Effector CD4-positive, alpha-beta T cell (primary cell): ENCODE measurements at places on chromosomes 2 and 18.

DNA sequence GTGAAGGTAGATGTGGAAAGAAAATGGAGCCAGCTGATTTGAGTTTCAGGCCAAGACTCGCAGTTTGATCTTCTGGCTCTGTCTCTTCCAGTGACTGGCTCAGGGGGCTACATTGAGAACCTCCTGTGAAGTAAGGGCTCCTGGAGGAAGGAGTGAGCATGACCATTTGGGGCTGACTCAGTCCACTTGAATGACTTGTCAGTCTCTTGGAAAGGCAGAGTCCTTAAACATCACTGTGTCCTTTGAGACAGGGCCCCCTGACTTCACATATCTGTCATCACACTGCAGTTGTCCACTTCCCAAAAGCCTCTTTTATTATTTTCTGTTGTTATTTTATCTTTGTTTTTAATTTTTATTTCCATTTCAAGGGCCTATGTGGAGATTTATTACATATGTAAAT is 204.6 kb upstream of the APCDD1 start:
- no peak for DNase-seq

- no peak for DNase-seq
These were observed 23.8 kb downstream of the SERTAD2 start for GRCh38 chr2:64629875-64630274.

DNA sequence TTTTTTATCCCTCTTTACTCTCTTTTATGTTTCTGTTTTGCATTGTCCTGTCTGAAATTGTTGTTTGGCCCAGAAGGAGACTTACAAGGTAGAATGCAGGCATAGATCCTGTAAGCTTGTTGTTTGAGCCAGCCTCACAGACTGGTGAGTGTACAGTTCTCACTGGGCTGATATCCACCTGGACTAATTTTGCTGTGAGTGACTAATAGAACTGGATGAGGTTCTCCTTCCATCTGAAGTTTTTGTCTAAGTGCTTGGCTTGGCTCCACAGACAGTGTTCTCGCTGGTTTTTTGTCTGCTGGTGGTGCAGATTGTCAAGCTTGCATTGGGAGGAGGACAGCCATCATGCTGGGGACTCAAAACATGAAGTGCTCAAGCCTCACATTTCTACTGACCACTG is 495.7 kb downstream of the TSN start:
- no peak for DNase-seq

- no peak for DNase-seq
These were observed 74.6 kb downstream of the DHRS9 start for GRCh38 chr2:169143998-169144397.

- no peak for DNase-seq
These were observed 58.7 kb upstream of the RMDN2 start for GRCh38 chr2:37866171-37866934.

GRCh38 chr18:46416706-46417638 is 240.0 kb downstream of the LOXHD1 start:
- DNase-seq = no peak

DNA sequence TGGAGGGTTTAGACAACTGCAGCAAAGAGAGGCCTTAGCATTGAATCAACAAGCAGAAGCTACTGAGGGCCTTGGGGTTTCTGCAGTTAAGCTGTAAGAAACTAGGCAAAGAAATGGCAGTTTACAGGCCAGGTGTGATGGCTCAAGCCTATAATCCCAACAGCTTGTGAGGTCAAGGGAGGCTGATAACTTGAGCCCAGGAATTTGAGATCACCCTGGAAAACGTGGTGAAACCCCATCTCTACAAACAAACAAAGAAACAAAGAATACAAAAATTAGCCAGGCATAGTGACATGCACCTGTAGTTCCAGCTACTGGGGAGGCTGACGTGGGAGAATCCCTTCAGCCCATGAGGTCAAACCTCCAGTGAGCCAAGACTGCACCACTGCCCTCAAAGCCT is 421.6 kb upstream of the CHST9 start:
- no peak for DNase-seq

GRCh38 chr2:102129951-102130646 is 12.4 kb upstream of the IL1R1 start:
- DNase-seq = no peak

GRCh38 chr2:118565786-118566540 is 281.5 kb downstream of the EN1 start:
- DNase-seq = no peak

GRCh38 chr2:195146761-195147541 is 510.1 kb upstream of the SLC39A10 start:
- no peak for DNase-seq

DNA sequence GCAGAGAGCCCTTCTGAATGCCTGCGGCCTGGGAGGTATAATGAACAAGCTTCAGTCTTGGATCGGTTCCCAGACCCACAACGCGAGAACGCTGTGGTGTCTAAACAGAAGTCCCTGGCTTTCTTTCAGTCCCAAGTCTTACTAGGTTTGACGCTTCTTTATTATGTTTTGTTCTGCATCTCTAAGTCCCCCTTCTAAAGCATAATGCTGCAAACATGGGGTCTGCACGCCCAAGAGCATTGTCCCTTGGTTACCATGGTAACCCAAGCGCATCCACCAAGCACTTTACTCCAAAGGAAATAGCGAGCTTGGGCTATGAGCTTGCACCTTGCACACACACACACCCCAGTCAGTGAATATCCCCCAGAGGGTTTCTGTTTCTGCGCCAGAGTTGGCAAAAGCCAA is 193.7 kb downstream of the INO80D start:
- no peak for DNase-seq

GRCh38 chr2:65062843-65063825 is 6.9 kb downstream of the CEP68 start:
- DNase-seq = no peak

- DNase-seq = no peak
These were observed 3.0 kb downstream of the SCG2 start for GRCh38 chr2:223598994-223599639.

- DNase-seq = no peak
These were observed 95.1 kb downstream of the FIGN start for GRCh38 chr2:163640542-163641193.

GRCh38 chr2:104885119-104885782 is 31.3 kb downstream of the POU3F3 start:
- DNase-seq = no peak

DNA sequence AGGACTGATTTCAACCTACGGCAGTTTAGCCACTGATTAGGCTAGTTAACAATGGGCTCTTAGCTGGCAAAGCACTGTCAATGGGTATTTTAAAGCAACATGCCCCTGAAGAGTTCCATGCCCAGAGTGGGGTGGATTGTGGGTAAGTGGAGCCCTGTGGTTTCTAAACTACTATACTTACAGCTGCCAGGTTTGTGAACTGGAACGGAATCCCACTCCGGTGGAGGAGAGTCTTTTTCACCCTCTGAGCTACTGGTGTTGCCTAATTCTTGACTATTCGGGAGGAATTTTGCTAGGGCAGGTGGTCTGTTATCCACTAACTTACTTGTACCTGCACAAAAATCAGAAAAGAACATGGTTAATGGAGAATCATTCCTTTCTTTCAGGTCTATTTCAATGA is 52.6 kb downstream of the ZAP70 start:
- DNase-seq = no peak

DNA sequence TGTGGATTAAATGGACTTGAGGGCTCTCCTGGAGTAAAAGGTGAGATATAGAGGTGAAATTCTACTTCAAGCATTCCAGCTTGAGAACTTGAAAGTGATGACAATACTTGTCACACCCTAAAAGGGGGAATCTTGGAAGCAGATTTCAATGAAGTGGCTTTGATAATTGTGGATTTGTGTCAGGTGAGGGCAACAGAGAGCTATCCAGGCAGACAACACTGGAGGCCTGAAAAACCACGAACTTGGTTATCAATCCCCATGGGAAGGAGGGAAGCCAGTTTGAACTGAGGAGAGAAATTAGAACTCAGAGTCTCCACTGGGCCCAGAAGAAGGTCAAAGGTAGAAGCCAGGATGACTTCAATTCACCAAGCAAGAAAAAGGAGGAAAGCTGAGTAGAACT is 263.9 kb downstream of the FIGN start:
- no peak for DNase-seq

DNA sequence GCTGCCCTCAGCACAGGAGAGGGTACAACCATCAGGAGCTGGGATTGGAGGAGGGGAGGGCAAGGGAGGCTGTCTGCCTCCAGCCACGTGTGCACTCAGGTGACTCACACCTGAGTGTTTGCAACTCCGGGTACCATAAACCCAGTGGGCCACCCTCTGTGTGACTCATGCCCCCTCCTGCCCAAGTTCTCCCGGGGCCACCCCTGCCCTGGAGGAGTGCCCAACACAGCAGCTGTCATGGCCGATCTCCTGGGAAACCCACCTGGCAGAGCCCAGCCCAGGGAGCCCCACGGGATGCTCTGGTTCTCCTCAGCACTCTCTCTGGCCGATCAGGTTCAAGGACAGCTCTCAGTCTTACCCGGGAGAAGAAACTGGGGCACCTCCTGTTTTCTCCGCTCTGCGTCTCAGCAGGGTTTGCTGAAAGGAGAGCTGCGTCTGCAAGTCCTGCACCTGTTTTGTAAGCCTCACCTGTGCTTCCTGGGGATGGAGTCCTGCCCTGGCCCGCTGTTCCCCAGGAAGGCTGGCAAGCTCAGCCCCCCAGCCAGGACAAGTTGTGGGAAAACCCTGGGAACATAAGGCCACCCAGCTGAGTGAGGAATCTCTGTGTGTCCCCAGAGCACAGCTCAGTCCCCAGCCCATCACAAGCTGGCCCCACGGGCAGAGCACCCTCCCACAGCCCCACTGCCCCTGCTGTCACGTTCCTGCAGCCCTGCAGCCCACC is 44.0 kb upstream of the UBE2F start:
- DNase-seq = no peak

- no peak for DNase-seq
These were observed 156.7 kb downstream of the TTN start for GRCh38 chr2:178650554-178650953.

GRCh38 chr2:149928011-149928410 is 340.4 kb upstream of the MMADHC start:
- no peak for DNase-seq

DNA sequence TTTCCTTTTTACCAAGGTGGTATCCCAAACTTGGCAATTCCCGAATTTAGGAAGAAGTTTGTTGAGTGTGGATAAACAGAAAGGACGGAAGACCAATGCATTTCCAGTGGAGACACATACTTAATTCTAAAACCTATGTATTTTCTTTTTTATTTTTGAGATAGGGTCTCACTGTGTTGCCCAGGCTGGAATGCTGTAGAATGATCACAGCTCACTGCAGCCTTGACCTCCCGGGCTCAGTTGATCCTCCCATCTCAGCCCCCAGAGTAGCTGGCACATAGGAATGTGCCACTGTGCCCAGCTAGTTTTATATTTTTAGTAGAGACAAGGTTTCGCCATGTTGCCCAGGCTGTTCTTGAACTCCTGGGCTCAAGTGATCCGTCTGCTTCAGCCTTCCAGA is 90.3 kb downstream of the COX7A2L start:
- DNase-seq = no peak

GRCh38 chr2:152588998-152589397 is 128.3 kb downstream of the PRPF40A start:
- DNase-seq = no peak

DNA sequence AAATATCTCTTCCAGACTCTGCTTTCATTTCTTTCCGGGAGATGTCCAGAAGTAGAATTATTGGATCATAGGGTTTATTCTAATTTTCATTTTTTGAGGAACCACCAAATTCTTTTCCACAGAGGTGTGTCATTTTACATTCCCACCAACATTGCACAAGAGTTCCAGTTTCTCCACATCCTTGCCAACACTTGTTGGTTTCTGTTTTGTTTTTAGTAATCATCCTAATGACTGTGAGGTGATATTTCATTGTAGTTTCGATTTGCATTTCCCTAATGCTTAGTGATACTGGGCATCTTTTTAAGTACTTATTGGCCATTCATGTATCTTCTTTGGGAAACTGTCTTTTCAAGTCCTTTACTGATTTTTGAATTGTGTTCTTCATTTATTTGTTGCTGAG is 513.1 kb downstream of the PARD3B start:
- no peak for DNase-seq

- no peak for DNase-seq
These were observed 37.9 kb downstream of the LYPD1 start for GRCh38 chr2:132632000-132632649.

GRCh38 chr2:109450574-109451273 is 163.0 kb downstream of the SEPTIN10 start:
- no peak for DNase-seq

DNA sequence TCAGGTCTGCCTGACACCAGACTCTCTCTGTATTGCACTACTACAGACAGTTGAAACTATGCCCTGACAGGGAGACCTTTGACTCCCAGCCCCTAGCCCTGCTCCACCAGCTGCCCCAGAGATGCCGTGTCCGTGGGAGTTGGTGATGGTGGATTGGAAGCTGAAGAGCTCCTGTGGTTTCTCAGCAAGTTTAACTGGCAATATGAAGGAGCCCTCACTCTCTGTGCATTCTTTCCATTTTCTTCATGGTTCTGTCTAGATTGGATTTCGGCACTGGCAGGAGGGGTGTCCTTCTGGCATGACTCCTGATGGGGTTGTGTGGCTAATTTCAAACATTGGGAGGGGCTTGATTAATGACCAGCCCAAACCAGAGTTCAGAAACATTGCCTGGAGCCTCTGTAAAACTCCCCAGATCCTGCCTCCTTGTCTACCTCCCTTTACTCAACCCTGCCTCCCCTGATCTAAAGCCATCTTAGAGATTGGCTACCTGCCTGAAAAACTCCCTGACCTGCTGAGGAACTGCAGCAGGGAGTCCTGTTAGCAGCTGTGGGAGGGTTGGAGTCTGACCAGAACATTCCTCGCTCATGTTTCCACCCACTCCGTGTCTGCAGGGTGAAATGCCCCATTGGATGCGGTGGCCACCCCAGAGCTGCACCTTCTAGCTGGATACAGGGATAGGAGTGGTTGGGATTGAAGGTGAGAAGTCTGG is 206.9 kb upstream of the SPRED2 start:
- no peak for DNase-seq

DNA sequence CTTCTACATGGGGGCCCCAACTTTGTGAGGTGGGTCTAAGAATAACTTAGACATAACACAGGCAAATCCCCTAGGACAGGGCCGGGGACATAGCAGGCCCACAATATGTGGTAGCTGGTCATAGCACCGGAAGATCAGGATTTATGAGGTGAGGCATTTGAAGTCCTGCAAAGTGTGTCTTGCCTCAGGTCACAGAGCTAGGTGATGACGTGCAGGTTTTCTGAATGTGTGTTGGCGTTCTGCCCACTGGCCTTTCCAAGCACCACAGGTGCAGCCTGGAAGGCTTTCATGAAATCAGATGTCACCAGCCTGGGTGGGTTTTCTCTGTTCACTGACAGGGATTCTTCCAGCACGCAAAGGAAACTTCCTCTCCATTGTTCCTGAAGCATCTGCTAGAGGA is 119.1 kb downstream of the LRATD1 start:
- no peak for DNase-seq

- no peak for DNase-seq
These were observed 356.9 kb upstream of the SMIM21 start for GRCh38 chr18:75784390-75784789.
